ENCODE measurements at places on chromosomes 3 and 15. TPM values are rescaled to one million over a fixed set of nuclear protein-coding genes. Genes with fewer than 3 reads are reported as not detected.
A peak's percentile ranks its signal among the peaks of the same experiment; 100 is the strongest.

DNA sequence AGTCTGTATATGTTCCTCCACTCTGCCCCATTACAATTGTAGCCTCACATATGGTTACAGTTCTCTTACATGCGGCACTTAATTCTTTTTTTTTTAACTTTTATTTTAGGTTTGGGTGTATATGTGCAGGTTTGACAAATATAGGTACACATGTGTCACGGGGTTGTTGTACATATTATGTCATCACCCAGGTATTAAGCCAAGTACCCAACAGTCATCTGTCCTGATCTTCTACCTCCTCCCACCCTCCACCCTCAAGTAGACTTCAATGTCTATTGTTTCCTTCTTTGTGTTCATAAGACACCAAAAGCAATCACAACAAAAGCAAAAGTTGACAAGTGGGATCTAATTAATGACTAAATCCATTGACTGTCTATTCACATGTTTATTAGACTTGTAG, 144.6 kb upstream of the TP63 start:
- ATAC-seq: no peak

DNA sequence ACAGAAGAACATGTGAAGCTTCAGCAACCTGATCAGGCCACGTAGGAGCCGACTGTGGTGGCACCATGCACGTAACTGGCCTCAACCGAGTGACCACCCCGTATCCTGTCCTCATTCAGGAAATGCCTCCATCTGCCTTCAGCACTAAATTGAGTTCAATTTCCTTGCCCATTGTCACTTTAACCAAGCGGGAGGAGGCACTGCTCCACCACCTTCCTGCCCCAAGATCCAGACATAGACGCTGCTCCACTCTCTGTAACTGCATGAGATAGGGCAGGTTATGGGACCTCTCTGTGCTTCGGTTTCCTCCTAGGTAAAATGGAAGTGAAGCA, 80.1 kb upstream of the POMGNT2 start:
- no peak for ATAC-seq

DNA sequence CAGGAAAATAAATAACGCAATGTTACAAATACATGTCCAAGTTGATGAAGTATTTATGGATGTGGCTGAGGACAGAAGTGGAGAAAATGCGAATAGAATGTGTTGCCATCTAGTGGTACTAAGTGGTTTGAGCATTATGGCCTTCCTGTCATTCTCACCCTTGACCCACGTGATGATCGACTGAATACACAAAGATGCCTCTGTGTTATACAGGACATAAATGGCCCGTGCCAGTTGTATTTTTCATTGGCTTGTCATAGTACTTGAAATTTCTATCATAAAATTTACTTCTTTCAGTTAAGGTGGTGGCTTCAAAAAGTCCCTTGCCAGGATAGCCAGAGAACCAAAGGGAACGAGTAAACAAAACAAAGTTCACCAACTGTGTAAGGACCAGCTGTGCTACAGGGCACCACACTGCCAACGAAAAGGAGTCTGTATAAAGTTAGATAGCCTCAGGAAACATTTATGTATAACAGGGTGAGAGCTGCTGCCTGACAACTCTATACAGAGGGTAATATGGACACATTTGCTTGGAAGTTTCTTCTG, 103.7 kb downstream of the MYH15 start:
- ATAC-seq: peak; percentile 85

Gene COL6A5
- not detected for total RNA-seq

Gene FANCD2OS
- total RNA-seq: not detected

DNA sequence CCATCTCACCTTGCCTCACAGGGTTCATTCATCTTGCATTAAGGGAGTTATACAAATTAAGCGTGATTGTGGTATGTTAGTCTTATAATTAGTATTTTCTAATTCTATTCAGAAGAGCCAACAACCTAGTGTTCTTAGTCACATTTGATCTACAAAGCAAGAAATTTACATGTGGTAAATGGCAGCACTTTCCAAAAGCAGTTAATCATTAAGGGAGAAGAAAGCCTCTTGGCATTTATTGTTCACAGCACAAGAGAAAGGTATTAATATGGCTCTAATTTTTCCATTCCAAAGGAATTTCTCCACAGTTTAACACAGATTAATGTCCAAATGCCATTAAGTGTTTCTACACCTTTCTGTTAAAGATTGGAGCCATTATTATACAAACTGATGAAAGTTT, 1077.1 kb downstream of the ZPLD1 start:
- ATAC-seq: no peak

DNA sequence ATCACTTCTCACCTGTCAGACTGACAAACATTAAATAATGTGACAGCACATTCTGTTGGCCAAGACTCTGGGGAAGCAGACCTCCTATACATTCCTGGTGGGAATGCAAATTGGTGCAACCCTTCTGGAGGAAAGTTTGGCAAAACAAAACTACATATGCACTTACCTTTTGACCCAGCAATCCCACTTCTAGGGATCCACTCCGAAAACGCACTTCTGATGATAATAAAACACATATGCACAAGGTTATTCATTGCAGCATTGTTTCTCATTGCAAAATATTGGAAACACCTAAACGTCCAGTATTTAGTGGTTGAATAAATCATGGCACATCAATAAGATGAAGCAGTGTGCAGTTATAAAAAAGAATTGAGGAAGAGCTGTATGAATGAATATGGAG, 145.5 kb upstream of the ABHD17C start:
- no peak for ATAC-seq
